H1 (cell line): ENCODE measurements at places on chromosomes 12 and 14.
A peak's percentile ranks its signal among the peaks of the same experiment; 100 is the strongest.

- no peak for DNase-seq
These were observed 2.3 kb downstream of the ANKRD9 start for GRCh38 chr14:102507081-102507856.

DNA sequence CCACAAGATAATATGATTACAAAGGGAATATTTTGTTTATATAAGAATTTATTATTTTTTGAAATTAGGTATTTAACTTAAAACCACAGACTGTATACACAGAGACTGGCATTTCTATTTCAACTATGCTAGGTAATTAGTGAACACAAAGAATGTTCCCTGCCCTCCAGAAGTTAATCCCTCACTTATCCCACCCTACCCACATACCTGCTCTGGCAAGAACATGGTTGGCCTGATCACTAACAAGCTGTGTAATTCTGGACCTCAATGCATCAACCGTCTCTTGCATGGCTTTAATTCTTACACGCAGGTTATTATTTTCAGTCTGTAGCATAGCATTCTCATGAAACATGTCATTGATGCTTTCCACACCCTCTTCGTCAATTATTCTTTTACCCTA lies 85.9 kb downstream of the KIF21A start:
- no peak for DNase-seq

GRCh38 chr12:21618566-21618965 lies 13.9 kb upstream of the GYS2 start:
- DNase-seq: no peak

- DNase-seq: no peak
These were observed 81.6 kb upstream of the MANSC4 start for GRCh38 chr12:27861428-27862167.

DNA sequence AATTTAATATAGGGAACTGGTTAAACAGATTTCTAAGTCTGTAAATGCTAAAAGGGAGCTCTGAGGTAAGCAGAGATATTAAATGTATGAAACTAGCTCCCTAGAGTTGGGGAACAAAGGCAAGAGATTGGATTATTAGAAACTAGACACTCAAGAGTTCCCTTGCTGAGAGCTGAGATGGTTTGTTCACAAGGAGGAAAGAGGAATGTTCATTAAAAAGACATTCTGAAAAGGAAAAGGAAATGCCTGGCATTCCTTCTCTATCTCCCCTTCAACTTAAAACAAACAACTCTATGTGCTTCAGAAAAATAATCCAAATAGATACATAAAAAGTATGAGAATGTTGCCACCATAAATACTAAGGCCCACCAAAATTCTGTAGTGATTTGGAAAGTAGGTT lies 73.7 kb downstream of the GALNT4 start:
- DNase-seq: no peak

GRCh38 chr14:99325016-99325415 lies 53.0 kb upstream of the BCL11B start:
- peak; percentile 29 for DNase-seq

GRCh38 chr14:95520346-95520745 lies 3.9 kb upstream of the SYNE3 start:
- DNase-seq: no peak

DNA sequence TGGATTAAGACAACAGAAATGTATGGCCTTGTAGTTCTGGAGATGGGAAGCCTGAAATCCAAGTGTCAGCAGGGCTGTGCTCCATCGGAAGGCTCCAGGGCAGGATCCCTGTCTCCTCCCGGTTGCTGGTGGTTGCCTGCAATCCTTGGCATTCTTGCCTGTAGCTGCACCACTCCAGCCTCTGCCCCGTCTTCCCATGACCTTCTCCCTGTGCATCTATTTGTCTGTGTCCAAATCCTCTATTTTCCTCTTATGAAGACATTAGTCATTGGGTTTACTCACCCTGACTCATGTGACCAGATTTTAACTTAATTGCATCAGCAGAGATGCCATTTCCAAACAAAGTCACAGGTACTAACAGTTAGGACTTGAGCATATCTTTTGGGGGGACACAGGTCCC lies 15.1 kb downstream of the TUNAR start:
- DNase-seq: no peak

DNA sequence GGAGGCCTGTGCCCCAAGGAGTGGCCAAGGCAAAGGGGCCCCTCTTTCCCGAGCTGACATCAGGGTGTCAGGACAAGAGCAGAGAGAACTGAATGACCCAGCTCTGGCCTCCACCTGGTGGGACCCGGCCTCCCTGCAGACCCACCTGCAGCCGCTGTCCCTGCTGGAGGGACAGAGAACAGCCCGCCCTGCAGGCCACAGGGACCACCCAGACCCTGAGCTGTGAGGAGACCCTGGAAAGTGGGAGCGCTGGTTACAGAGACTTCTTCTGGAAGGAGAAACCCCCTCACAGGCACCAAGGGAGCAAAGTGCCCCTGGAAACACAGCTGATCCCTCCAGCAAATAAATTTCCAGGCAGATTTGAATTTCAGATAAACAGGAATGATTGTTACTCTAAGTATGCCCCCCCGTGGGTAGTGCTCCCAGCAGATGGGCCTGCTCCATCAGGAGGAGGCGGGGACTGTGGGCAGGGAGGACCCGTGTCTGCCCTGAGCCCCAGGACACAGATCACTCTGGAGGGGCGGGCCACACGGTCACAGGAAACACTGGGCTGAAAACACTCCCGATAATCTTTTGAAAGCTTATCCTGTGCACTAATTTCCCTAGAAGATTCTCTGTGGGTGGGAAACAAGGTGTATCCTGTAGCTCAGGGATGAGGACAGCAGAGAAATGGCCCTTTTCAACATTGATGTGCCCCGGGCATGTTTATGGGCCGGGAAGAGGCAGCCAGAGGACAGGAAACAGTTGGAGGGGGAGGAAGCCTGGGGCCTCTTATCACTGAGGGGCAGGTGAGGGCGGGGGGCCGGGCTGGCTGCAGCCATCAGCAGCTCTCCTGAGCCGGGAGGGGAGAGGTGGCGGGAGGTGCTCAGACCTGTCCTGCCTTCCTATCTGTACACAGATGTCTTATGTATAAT lies 276.0 kb downstream of the ADGRD1 start:
- peak; percentile 63 for DNase-seq

GRCh38 chr14:24441904-24442239 lies 704 bp downstream of the SDR39U1 start:
- DNase-seq: no peak

DNA sequence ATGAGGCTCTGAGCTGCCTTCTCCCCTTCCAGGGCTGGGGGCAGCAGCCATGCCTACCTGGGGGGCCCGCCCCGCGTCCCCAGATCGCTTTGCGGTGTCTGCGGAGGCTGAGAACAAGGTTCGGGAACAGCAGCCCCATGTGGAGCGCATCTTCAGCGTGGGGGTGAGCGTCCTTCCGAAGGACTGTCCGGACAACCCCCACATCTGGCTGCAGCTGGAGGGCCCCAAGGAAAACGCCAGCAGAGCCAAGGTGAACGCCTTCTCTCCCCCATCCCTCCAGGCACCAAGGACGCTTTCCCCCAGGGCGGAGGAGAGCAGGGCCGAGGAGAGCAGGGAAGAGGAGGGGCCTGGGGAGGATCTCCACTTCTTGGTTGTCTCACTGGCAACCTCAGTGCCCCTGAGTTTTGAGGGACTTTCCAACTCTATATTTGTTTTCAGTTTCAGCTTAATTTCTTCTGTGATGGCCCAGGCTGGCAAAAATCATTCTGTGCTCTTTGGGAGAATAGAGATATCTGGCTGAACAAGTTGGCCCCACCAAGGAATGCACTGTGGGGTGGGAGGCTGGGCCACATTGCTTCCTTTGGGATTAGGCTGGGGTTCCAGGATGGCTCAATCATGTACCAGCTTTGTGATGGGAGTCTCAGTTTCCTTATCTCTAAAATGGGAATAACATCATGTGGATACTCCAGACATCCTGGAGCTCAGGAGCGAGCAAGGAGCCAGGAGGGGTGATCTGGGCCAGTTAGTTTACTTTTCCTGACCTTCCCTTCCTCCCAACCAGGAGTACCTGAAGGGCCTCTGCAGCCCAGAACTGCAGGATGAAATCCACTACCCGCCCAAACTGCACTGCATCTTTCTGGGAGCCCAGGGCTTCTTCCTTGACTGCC lies 1.2 kb downstream of the KHNYN start:
- no peak for DNase-seq

DNA sequence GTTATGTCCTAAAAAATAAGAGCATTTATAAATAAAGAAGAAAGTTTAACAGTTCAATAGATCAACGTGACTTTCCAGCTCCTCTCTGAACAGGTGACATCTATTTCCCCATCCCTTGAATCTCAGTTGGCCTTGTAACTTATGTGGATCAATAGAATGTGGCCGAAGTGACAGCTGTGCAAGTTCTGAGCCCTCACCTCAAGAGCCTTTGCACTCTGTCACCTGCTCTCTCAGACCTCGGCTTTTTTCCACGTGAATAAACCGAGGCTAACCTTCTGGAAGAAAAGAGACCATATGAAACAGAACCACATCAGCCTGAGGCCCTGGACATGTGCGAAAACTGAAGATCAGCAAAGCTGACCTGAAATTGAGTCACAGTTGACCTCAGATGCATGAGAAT lies 253.0 kb downstream of the DAD1 start:
- DNase-seq: no peak

DNA sequence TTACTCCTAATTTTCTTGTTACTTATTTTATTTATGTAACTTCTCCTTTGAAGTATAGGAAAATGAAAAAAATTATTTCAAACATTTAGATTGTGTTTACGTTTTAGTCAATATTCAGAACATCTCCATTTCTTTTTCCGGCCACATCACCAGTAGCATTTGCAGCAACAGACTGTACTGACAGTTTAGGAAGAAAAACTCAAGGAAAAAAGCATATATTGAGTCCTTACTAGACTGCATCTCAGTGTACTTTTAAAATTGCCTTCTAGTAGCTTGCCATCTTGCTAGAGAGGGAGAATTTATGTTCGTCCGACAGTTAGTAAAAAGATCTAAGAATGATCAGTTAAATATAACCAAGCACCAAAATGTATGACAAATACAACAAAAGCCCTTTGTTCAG lies 625.0 kb upstream of the MIS18BP1 start:
- no peak for DNase-seq

DNA sequence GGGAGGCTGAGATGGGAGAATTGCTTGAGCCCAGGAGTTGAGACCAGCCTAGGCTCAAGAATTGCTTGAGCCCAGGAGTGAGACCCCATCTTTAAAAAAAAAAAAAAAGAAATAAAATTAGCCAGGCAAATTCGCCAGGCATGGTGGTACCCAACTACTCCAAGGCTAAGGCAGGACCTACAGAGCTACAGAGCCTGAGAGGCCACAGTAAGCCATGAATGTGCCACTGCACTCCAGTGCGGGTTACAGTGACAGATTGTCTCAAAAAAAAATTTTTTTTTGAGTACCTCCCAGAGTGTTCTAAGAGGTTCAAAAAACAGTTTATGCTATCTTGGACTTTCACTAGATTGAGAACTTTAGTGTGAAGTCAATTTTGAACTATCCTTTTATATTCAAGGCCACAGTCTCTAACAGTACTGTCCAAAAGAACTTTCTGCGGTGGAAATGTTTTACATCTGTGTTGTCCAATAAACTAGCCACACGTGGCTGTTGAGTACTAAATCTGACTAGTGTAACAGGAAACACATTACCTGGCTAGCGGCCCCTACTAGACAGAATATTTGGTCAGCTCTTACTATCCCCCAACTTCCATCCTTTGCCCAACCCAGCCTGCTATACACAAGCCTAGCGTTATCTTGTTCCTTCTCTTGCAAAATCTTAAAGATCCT lies 2.4 kb downstream of the RPL36AL start:
- no peak for DNase-seq

GRCh38 chr12:41254004-41254914 lies 66.1 kb downstream of the PDZRN4 start:
- no peak for DNase-seq

GRCh38 chr12:52254180-52254964 lies 20.1 kb upstream of the KRT86 start:
- no peak for DNase-seq

GRCh38 chr12:56224102-56224701 lies at the start of gene NABP2:
Gene NABP2, plus strand, starts transcription at chr12:56224342. Its CDS starts 515 bp downstream, at chr12:56224857.
- DNase-seq: peak; percentile 98

DNA sequence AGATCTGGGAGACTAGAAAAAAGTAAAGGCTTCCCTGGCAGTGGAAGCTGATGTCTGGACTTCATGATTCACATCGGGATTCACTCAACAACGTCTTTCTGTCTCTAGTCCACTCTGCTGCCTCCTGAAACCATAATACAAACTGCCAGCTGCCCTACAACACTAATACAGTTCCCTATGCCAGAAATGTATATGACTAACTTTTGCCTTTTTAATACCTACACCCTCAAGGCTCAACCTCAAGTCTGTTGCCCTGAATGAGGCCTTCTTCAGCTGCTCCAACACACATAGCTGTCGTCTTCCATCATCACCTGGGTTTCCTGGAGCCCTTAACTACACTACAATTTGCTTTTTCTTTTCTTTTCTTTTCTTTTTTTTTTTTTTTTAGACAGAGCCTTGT lies 182.7 kb upstream of the BCL2L14 start:
- no peak for DNase-seq

GRCh38 chr12:126772171-126772864 lies 1494.7 kb upstream of the TMEM132C start:
- DNase-seq: no peak

- no peak for DNase-seq
These were observed 227.5 kb upstream of the LMO3 start for GRCh38 chr12:16833376-16834015.

DNA sequence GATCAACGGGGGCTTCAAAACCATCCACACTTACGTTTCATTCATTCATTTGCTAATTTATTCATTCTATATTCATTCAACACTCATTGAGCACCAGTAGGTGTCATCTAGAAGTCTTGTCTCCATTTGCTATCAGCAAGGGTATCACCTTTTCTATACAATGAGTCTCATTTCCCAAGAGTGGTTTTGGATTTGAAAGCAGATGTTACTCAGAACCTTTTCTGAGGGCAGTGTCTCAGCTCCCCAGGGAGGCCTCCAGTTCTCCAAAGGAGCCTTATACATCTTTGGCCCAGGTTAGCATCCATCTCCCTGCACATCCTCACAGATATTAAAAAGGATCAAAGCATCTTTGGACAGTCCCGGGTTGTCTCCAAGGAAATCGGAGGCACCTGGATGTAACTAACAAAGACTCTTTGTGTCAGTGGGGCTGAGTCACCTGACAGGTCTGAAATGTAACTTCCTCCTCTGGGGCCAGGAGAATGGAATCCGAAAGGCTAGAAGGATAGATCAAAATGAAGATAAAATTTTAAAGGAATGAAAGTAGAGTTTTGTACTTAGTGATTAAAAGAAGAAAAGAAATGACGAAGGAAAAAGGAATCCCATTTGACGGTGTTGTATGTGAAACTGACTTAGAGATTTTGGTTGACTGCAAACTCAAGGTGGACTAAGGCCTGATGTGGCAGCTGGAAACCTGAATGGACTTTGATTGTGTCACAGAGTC lies 103.0 kb downstream of the VCPKMT start:
- no peak for DNase-seq

DNA sequence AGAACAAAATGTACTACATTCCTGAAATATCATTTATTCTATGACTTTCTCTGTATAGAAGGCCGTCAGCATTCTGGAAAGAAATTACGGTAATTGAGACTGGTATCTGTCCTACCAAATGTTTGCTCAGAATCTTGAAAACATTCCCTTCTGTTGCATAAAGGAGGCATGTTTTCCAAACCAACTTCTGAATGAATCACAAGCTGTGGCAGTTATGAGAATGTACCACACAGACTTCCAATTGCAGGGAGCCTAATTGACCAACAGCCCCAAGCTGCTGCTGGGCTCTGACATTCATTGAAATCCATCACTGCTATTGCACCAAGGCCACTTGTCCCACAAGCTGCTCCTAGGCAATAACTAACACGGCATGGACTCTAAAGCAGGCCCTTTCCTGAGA lies 185.3 kb upstream of the CCDC196 start:
- no peak for DNase-seq

- no peak for DNase-seq
These were observed 298.6 kb downstream of the AKAP6 start for GRCh38 chr14:32627545-32628298.

GRCh38 chr12:94198872-94199271 lies 50.5 kb downstream of the PLXNC1 start:
- DNase-seq: no peak
